ENCODE measurements at places on chromosomes 16 and 17. TPM values are rescaled to one million over a fixed set of nuclear protein-coding genes. Genes with fewer than 3 reads are reported as not detected.
A peak's percentile ranks its signal among the peaks of the same experiment; 100 is the strongest.

AP1G1 gene
- 98.8 TPM for total RNA-seq

GRIN2C gene
- total RNA-seq: not detected

C16orf46 gene
- total RNA-seq: 0.70 TPM

DNA sequence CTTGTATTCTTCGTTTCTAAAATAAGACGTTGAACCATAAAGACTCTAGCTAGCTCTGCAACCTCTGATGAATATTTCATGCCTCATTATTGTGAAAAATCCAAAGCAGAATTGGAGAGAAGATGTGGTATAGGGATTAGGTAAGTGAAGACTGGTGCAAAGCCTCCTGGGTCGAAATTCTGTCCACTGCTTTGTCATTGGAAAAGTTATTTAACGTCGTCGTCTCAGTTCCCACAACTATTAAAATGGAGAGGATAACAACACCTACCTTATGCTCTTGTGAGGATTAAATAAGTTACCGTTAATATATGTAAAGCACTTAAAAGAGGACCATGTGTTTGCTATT, 1.4 kb upstream of the PRPSAP2 start:
- no peak for DNase-seq

DNA sequence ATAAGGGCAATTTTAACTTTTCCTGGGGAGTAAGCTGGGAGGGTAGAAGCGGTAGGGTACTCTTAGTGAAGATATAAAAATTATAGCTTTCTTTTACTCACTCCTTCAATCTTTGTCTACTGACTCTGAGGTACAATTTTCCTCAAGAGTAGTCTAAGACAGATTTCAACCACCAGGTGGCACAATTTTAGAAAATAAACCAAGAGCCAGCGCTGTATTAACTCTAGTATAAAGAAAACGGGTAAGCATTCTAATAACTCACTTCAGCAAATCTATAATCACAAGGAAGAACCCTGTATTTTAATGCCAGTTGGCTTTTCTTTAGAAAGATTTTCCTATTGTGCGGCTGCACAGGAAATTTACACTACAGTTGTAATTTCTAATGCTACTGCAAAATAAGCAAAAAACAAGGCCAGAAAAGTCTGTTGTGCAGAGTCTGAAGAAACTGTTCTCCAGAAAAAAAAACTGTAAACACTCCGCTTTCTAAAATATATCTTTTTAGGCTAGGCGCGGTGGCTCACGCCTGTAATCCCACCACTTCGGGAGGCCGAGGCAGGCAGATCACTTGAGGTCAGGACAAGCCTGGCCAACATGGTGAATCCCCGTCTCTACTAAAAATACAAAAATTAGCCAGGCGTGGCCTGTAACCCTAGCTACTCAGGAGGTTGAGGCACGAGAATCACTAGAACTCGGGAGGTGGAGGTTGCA, 1.9 kb downstream of the CMC2 start:
- peak; percentile 68 for DNase-seq

GRCh38 chr17:82105882-82106687, 8.0 kb upstream of the FASN start:
- DNase-seq: peak; percentile 55

- no peak for DNase-seq
Observed at GRCh38 chr17:31415640-31416502, 24.4 kb downstream of the RAB11FIP4 start.

GRCh38 chr16:66578651-66579531, at the start of gene CMTM2:
CMTM2 (plus strand) TSS chr16:66579463; CDS start chr16:66579608, 145 bp downstream.
- DNase-seq: no peak

DNA sequence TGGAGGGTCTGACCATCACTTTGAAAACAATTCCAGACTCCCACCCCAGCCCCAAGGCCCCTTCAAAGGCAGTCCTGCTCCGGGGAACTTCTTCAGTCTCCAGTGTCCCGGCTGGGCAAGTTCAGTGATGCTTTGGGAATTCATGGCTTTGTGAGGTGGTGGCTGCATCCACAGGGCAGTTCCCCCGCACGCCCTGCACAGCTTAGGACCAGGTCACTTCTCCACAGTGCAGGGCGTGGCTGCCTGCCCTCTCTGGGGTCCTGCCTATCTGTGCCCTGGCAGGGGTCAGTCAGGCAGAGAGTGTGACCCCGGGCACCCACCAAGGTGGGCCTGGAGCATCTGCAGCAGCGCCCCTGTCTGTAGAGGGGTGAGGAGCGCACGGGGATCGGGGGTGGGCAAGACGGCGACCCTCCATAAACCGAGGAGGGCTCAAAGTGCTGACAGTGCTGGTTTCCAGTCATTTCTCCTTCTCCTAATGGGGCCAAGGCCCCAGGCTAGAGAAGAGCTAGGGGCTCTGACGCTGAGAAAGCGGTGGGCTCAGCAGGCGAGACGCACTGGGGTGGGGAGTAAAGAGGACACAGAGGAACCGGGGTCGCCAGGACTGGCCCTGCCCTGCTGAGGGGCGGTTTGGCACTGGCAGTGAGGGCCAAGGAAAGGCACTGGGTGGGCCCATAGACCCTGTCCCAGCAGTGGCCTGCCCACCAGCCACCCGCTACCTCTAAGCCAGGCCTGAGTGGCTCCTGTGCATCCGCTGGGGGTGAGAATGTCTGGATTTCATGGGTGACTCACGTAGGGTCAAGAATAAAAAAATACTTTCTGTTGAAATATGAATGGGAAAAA, 4.2 kb upstream of the ARHGAP27 start:
- no peak for DNase-seq

DNA sequence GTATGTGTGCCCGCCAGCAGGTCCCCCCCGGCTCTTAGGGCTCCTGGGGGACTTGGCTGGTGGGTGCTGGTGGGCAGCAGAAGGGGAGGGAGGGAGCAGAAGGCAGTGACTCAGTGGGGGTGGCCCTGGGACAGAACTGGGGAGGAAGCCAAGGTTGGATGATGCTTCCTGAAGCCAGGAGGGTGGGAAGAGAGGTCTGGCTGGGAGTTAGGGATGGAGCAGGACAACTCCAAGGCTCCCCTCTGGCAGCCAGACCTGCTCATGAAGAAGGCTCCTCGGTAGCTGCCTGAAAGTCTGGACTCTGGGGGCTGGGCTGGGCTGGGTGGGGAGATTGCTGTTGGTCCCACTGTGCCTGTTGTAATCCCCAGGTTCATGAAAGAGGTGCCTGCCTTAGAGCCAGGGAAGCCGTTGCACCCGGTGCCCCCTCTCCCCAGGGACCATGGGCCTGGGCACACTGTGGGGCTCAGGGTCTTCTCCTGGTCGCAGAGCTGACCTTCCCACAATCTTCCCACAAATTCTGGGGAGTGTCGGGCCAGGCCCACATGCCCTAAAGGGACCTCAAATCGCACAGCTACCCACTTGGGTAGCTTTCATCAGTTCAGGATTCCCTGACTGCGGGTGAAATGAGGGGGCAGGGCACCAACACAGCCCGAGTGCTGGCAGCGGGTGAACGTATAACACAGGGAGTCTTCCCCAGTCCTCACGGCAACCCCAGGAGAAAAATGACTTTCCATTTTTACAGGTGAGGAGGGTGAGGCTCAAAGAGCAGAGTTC, 1.1 kb upstream of the PLEKHG4 start:
- DNase-seq: peak; percentile 75

DNA sequence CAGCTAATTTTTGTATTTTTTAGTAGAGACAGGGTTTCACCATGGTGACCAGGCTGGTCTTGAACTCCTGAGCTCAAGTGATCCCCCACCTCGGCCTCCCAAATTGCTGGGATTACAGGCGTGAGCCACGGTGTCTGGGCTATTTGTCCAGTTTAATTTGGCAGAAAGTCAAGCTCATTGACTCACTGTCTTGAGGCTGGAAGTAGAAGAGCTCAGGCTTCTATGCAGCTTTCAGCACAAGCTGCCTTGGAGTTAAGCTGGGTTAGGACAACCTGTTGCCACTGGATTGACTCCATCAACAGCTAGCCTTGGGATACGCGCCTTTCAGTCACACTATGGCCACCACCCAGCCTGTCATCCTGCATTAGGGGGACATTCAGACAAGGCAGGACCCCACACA, 76.2 kb upstream of the DNAH17 start:
- DNase-seq: peak; percentile 37

DNA sequence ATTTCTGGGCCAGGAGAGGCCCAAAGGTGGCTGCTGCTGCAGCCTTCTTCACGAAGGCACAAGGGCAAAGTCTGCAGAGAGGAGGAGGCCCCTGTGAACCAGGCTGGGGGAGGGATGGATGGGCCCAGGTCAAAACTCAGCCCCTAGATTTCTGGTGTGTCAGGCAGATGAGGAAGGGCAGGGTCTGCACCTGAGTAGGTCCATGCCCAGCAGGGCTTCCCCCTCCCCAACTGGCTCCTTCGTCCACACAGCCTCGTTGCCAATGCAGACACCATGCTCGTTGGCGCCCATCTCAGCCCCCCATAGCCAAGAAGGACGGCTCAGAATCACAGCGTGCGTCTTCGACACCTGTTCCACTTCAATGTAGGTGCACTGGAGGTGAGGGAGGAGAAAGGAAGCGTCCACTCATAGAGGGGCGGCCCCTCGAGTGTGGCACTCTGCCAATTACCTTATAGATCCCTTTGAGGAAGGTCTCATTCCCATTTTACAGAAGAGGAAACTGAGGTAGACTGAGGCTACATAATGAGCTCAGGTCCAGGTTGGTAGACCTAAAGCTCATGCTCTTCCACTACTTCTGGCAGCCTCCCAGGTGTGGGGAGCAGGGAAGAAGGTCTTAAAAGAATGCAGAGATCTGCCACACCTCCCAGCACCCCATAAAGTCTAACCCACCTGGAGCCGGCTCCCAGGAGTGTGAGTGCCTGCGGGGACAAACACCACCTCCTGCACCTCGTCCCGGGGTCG, 902 bp downstream of the SCRN2 start:
- no peak for DNase-seq

GRCh38 chr17:81285179-81285878, 9.8 kb downstream of the SLC38A10 start:
- no peak for DNase-seq

DNA sequence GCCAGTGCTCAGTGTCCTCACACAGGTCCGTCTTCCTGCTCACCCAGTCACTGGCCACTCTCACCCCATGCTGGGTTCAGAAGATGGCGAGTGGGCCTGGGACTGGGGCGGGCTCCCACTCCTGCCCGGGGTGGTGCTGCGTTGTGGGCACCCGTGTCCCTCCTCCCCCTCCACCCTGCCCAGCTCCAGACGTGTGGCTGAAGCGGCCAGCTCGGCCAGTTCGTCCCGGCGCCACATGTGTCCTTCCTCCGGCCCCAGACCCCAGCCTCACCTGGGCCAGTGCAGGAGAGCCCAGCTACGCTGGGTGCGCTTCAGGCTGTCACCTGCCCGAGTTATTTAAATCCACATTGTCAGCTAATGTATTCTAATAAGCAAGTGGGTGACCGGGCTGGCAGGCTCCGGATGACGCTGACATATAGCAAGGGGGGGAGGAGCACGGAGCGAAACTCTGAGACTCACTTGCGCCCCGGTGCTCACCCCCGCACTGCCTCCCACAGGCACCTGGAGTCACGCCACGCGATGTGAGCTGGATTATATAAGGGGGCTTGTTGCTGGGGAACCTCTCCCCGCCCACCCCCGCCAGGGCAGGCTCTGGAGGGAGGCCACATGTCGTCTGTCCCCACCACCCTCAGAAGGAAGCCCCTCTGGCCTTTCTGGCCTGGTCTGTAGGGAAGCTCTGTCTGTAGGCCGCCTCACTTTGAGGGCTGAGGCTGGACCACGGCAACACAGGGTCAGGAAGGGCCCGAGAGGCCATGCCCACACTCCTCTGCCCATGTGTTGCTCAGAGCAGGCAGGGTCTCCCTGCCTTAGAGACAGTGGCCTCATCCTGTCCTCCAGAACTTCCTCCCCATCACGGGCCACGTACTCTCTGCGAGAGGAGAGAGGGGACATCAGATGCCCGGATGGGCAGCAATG, 7.1 kb upstream of the BAIAP2 start:
- no peak for DNase-seq

- no peak for DNase-seq
Observed at GRCh38 chr17:2517539-2517938, 5.9 kb upstream of the METTL16 start.

DNA sequence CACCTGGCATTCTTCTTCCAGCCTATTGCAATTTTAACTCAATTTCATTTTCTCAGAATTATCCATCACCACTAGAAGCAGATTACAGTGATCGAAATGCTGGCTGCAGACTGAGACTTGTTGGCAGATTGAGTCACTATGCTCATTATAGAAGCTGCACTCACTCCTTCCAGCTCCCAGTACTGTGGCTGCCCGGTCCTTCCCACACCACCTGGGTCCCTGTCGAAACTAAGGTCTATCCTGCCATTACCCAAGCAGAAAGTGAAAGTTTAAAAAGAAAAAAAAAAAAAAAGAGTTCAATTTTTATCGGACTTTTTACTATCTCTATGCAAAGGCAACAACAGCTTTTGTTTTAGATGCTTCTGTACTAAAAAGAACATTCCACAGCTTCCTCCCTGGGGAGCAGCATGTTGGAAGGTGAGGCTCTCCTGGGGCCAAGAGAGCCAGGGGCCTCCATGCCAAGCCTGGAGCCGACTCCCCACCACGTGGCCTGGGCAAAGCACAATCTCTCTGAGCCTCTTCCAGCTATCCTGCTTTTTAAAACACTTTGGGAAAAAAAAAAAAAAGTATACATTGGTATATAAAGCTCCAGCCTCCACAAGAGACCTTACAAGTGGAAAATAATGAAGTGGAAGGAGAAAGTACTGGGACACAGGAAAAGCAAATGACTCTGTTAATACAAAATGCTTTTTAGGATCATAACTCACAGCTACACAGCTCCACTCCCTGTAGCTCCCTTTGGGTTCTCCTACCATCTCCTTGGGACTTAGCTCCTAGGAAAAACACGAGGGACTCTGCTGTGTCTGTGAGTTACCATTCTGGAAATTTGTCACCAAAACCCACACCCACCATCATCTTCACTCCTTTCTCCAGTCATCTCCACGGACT, 77.8 kb downstream of the USP31 start:
- DNase-seq: peak; percentile 53

All from HFFc6 (cell line).